Forelimb muscle (tissue), 1 donor: ENCODE measurements at places on chromosomes 11 and 22. TPM values are rescaled to one million over a fixed set of nuclear protein-coding genes. Genes with fewer than 3 reads are reported as not detected.

SPA17 gene
- 3.3 TPM for polyA plus RNA-seq

CATSPERZ gene
- polyA plus RNA-seq: not detected

ZNF280A gene
- not detected for polyA plus RNA-seq

DNA sequence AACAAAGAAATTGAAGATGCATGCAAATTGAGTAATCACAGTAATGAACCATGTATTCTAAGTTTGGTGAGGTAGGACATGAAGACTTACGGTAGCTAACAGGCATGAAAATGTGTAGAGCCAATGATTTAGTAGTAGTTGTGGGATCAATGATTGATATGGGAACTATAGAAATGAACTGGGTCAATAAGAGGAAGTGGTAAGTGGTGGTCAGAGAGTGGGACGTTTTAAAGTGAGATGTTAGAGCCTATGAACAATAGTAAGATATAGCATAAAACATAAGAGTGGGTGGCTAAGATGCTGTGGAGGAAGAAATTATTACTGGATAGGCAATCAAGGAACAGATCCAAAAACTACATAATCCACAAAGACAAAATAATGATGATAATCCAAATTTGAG lies 45.0 kb downstream of the DLG2 start:
- DNase-seq: no peak

NUP50 gene
- 18.7 TPM for polyA plus RNA-seq

GRCh38 chr11:45724153-45724552 lies 58.7 kb upstream of the CHST1 start:
- DNase-seq: no peak

DNA sequence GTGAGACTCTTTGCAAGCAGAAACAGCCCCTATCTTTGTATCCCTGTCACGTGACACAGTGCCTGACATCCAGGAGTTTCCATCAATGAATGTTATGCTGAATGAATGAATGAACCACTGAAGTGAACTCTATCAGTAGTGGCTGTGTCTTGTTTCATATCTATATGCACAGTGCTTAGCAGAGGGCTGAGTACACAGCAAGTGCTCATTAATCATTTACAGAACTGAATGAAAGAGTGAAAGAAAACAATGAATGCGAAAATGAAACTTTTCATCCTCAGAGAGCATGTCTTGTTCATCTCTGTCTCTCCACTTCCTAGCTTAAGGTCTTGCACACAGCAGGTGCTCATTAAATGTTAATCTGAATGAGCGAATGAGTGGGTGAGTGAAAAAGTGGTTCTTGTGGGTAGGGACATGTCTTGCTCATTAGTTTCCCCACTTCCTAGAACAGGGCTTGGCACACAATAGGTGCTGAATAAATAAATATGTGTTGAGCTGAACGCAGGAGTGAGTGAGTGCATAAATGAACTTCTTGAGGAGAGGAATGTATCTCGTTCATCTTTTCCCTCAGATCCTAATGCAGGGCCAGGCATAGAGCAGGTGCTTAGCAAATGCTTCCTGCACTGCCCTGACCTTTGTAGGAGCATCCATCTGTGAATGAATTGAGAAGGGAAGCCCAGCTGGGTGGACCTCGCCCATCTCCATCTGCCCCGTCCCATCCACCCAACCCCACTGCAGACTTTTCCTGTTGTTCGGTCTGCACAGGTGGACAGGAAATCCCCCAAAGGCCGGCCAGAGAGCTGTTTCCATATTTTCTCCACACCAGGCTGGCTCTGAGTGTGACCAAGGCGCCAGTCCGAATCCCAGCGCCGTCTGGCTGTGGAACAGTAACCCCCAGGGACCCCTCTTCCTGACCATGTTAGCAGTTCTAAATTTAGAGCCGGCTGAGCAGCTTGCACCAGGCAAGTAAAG lies 113.4 kb upstream of the CRYBB3 start:
- peak; percentile 11 for DNase-seq

GGTLC3 gene
- polyA plus RNA-seq: not detected

GRCh38 chr11:18137186-18137800 lies 4.9 kb downstream of the MRGPRX3 start:
- no peak for DNase-seq

PATL1 gene
- polyA plus RNA-seq: 25.2 TPM

CCDC188 gene
- 2.2 TPM for polyA plus RNA-seq

FAM180B gene
- 2.6 TPM for polyA plus RNA-seq

DNA sequence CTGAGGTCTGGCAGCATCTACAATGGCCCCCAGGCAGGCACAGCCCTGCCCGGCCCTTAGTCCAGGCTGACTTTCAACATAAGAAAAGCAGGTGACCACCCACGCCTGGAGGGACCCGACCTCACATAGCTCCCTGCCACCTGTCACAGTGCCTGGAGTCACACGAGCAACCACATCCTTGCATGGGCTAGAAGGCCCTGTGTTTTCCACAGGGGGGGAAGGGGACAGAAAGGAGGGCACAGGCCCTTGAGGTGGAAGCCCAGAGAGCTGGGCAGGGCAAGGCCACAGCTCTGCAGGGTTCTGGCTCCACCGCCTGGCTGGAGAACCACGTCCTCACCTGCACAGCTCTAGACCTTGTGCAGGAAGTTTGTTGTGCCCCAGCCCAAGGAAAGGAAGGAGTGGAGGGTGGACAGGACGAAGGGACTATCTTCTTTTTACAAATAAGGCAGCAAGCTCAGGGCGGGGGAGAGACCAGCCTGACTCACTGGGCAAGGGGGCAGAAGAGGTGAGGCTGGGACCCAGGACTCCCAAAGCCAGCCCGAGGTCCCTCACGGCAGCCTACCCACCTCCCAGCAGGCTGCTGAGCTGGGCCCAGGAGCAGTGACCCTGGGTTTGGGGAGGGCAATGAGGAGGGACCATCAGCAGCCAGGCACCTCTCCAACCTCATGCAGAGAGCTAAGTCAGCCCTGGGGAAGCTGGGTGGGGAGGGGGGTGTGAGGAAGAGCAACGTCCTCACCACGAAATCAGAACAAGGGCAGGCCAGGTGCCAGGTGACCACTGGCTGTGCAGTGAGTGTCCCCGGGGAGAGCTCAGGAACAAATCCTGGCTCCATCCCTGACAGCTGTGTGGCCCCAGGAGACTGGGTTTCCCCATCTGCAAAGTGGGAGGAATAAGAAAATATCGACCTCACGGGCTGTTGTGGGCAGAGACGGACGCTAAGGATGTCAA lies 4.3 kb downstream of the C1QTNF6 start:
- no peak for DNase-seq

DNA sequence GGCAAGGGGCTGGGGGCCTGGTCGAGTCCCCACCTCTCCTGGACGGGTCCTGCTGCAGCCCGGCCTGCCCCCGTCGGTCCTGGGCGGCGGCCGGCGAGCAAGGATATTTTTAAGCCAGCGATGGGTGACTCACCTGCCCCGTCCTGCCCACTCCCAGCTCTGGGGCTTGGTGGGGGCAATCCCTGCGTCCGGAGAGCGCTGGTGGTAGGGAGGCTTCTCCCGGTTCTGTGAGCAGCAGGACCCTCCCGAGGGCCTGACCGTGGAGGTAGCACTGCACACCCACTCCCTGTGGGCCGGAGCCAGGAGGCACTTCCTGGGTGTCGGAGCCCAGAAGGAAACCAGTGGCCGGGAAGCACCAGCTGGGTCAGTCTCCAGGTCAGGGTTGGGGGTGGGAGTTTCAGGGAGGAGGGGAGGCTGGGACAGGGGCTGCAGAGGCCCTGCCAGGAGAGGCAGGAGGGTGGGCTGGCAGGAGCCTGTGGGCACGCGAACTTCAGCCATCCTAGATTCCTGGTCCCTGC lies 467 bp downstream of the EPS8L2 start:
- DNase-seq: no peak

GRCh38 chr11:65208785-65209710 lies 27.3 kb downstream of the CAPN1 start:
- no peak for DNase-seq

TMEM25 gene
- 18.4 TPM for polyA plus RNA-seq

DNA sequence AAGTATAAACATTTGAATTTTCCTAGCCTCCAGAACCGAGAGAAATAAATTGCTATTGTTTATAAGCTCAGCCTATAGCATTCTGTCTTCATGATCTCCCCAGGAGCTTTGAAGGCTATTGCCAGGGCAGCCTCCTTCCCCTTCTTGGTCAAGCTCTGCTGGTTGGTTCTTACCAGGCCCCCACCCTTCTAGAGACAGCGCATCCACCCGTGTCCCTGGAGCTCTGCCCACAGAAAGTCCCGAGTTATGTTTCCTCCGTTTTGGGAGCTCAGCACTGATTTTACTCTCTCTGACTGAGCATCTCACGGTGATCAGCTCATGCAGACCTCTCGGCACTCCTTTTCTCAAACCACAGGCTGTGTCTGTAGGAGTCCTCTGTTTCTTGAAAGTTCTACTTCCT lies 123.8 kb upstream of the SORL1-AS1 start:
- DNase-seq: no peak

DNA sequence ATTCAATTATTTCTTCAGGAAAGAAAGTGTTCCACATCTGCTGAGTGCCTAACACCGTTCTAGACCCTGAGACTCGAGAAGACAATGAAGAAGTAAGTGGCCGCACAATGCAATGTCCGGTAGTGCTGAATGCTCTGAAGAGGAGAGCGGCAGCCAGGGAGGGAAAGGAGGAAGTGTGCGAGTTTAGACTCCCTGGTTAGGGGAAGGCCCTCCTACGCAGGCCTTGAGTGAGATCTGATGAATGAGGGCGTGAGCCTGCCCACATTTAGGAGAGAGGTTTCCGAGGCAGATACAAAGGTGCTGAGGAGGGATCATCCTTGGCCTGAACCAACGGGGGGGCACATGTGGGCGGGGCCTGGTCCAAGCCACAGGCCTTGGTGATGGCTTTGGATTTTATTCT lies 558.6 kb downstream of the NTM start:
- DNase-seq: no peak

GRCh38 chr11:107827041-107827440 lies 31.5 kb downstream of the SLC35F2 start:
- no peak for DNase-seq

MB gene
- 403 TPM for polyA plus RNA-seq

ARHGAP32 gene
- polyA plus RNA-seq: 11.3 TPM

SGSM1 gene
- polyA plus RNA-seq: 0.09 TPM

- no peak for DNase-seq
Measured at GRCh38 chr11:72598906-72599305, 75.3 kb downstream of the PDE2A start.

GRCh38 chr11:59186130-59186594 lies 14.2 kb downstream of the DTX4 start:
- no peak for DNase-seq

- DNase-seq: no peak
Measured at GRCh38 chr22:24086310-24086709, 75.2 kb downstream of the CABIN1 start.

DNA sequence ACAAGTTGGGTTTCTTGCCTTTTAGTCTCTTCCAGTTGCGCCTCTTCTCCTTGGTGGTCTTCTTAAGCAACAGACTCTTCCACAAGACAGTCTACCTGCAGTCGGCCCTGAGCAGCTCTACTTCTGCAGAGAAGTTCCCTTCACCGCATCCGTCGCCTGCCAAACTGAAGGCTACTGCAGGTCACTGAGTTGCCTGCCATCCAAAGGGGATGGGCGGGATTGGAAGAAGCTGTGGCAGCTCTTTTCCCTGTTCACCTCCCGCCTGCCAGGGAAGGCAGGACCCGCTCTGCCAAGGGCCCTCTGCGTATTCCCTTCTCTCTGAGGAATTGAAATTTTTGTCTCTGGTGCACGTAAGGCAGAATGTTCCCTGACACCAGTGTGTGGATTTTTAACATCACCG lies 9.2 kb upstream of the STT3A start:
- DNase-seq: no peak

DNA sequence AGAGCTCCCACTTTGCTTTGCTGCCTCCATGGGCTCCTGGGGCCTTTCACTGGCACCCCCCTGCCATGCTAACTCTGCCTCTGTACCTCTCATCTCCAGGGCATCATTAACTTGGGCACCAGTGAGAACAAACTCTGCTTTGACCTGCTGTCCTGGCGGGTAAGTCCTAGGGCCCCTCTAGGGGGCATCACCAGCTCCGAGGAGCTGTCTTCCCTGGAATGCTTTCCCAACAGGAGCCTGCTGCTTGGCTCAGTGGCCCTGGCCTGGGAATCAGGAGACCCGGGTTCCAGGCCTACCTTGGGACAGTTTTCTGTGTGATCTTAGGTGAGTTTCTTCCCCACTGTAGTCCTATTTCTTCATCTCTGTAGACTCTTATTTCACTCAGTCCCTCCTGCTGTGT lies 5.1 kb downstream of the ACCS start:
- no peak for DNase-seq

SLC25A45 gene
- 5.7 TPM for polyA plus RNA-seq

- DNase-seq: no peak
Measured at GRCh38 chr11:62556875-62557631, 10.4 kb upstream of the AHNAK start.

XNDC1N gene
- 2.2 TPM for polyA plus RNA-seq

DNA sequence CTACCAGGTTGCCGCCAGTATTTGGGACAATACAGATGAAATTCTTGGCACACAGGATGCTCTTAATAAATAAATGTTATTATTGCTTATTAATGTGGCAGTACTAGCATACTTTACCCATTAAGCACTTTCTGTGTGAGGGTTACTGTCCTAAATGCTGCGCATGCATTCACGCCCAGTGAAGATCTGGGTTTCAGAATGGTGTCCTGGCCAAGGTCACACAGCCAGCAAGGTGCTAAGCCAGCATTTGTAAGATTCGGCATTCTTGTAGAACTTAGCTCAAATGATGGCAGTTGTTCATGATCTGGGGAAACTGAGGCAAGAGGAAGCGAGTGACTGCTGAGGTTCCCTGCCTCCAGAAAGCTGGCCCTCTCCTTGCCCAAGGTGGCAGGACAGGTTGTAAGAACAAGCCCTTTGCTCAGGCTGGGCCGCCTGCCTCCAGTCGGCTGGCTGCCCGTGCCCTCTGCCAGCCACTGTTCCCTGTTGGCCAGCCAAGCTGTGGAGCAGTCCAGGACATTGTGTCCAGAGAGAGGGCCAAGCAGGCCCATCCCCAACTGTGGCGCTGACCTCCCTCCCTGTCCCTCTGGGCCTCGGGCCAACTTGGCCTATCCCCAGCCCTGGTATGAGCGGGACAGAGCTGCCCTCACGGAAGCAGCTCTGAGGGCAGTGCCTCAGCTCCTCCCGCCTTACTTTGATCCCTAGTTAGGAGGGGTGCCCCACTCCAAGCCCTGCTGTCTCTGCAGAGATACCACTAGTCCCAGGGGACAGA lies 28.8 kb downstream of the TOB2 start:
- DNase-seq: no peak

DNA sequence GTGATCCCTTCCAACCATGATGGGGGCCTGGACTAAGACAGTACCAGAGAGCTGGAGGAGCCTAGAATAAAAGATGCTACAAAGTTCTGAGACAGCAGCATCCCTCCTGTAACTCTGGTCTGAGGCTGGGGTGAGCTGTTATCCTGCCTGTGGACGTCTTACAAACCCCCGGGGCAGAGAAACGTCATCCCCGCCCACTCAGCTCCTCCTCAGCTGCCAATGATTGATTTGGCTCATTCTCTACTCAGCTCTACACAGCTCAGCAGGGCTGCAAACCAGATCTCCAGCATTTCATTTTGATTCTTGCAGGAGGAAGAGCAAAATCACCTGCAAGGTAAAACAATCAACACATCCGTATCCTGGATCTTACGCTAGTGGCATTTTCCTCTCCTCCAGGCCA lies 55.5 kb downstream of the CSNK2A3 start:
- no peak for DNase-seq

DNA sequence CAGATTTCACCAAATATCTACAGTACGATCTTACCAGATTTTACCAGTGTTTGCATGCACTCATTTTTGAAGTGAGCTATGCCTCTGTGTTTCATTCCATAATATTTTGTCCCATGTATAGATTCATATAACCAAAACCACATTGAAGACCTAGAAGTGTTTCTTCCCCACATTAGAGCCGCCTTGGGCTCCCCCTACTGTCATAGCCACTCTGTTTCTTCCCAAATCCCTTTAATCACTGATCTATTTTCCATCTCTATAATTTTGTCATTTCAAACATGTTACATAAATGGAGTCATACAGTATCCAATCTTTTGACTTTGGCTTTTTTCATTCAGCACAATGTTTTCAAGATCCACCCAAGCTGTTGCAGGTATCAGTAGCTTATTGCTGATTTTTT lies 12.7 kb downstream of the MRGPRX3 start:
- DNase-seq: no peak
